ENCODE measurements at places on chromosomes 3 and 15.
A peak's percentile ranks its signal among the peaks of the same experiment; 100 is the strongest.

- no peak overlapping the region for H3K4me3 ChIP-seq
- no peak for DNase-seq
- no peaks in the 10 kb centered on the region for H3K36me3 ChIP-seq
- no peaks in the 10 kb centered on the region for H3K27me3 ChIP-seq
- peaks cover 2% of the 10 kb centered on the region for H3K4me1 ChIP-seq
- H3K27ac ChIP-seq, result no peak overlapping the region
These were observed 81.0 kb downstream of the STXBP5L start for GRCh38 chr3:120988994-120989393.

- no peak overlapping the region for H3K4me3 ChIP-seq
- H3K36me3 ChIP-seq, result no peaks in the 10 kb centered on the region
- DNase-seq, result peak; percentile 54
- H3K27ac ChIP-seq, result no peak overlapping the region
- peaks cover 11% of the 10 kb centered on the region for H3K4me1 ChIP-seq
These were observed 8.6 kb upstream of the SST start for GRCh38 chr3:187678726-187679268.

GRCh38 chr3:125033135-125033534 is 22.7 kb downstream of the HEG1 start:
- peak overlapping the region; percentile 57 for H3K27ac ChIP-seq
- DNase-seq, result no peak
- no peak overlapping the region for H3K4me3 ChIP-seq

- H3K27me3 ChIP-seq, result peaks cover 49% of the 10 kb centered on the region
- H3K4me1 ChIP-seq, result peaks cover 12% of the 10 kb centered on the region
- DNase-seq, result no peak
- no peaks in the 10 kb centered on the region for H3K36me3 ChIP-seq
- no peak overlapping the region for H3K4me3 ChIP-seq
- H3K27ac ChIP-seq, result no peak overlapping the region
These were observed 7.0 kb downstream of the GPR160 start for GRCh38 chr3:170044795-170045244.

GRCh38 chr15:38541026-38541425 is 23.6 kb downstream of the RASGRP1 start:
- H3K27ac ChIP-seq, result no peak overlapping the region
- no peaks in the 10 kb centered on the region for H3K4me1 ChIP-seq
- H3K27me3 ChIP-seq, result no peaks in the 10 kb centered on the region
- no peak for DNase-seq
- H3K4me3 ChIP-seq, result no peak overlapping the region
- H3K36me3 ChIP-seq, result no peaks in the 10 kb centered on the region

GRCh38 chr3:126540342-126540849 is 16.4 kb downstream of the CHST13 start:
- H3K4me3 ChIP-seq, result no peak overlapping the region
- H3K27ac ChIP-seq, result no peak overlapping the region
- no peaks in the 10 kb centered on the region for H3K36me3 ChIP-seq
- H3K27me3 ChIP-seq, result peaks cover 12% of the 10 kb centered on the region
- H3K4me1 ChIP-seq, result peaks cover 13% of the 10 kb centered on the region

DNA sequence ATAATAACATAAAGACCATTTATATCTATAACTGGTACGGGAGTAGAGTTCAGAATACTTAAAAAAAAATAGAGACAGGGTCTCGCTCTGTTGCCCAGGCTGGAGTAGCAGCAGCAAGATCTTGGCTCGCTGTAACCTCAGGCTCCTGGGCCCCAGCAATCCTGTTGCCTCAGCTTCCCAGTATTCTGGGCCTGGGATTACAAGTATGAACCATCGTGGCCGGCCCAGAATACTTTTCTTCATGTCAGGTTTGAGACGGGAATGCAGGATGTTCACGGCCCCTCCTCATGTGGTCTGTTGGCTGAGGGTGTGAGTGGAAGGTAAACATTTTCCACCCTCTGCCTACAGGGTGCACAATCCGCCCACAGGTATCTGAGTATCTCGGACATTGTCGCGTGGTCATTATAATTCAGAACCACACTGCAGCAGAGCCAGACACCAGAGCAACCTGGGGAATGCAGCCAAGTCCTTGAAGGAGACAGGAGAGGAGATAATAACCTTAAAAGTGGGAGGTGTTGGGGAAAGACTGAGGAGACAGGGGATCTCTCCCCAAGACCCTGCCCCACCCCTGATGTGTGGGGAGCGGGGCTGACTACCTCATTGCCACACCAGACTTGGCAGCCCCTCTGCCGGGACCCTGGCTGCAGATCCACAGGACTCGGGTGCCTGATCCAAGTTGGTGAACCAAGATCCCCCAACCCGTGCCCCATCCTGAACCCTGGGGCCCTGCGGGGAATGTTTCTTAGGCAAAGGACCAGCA is 106.8 kb downstream of the ADCY5 start:
- no peaks in the 10 kb centered on the region for H3K36me3 ChIP-seq
- H3K27me3 ChIP-seq, result peaks cover 20% of the 10 kb centered on the region
- peaks cover 62% of the 10 kb centered on the region for H3K4me1 ChIP-seq
- no peak overlapping the region for H3K27ac ChIP-seq

GRCh38 chr15:45391746-45392583 is 13.6 kb upstream of the GATM start:
- no peak overlapping the region for H3K4me3 ChIP-seq
- peaks cover 3% of the 10 kb centered on the region for H3K4me1 ChIP-seq
- peaks cover 97% of the 10 kb centered on the region for H3K27me3 ChIP-seq
- no peaks in the 10 kb centered on the region for H3K36me3 ChIP-seq
- no peak overlapping the region for H3K27ac ChIP-seq

- H3K36me3 ChIP-seq, result no peaks in the 10 kb centered on the region
- H3K27me3 ChIP-seq, result peaks cover 7% of the 10 kb centered on the region
- peaks cover 42% of the 10 kb centered on the region for H3K4me1 ChIP-seq
- H3K27ac ChIP-seq, result no peak overlapping the region
- no peak for DNase-seq
- no peak overlapping the region for H3K4me3 ChIP-seq
These were observed 198.4 kb downstream of the WNT5A start for GRCh38 chr3:55288657-55289056.

DNA sequence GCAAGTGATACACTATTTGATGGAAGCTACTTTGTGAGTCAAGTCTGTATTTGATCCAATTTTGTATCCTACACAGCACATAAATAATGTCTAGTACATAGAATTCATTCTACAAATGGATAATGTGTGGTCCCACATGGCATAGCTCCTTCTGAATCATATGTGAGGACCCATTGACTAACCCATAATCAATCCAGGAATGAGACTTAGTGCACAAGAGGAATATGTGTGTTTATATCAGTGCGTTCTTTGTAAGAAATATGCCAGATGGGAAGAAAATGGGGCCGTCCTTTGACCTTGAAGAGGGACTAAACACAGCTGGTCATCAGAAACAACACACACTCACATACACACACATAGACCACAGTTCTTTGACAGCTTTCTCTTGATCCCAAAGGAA is 282.7 kb upstream of the SEMA6D start:
- DNase-seq, result no peak
- no peak overlapping the region for H3K27ac ChIP-seq
- H3K36me3 ChIP-seq, result no peaks in the 10 kb centered on the region
- H3K4me3 ChIP-seq, result no peak overlapping the region

DNA sequence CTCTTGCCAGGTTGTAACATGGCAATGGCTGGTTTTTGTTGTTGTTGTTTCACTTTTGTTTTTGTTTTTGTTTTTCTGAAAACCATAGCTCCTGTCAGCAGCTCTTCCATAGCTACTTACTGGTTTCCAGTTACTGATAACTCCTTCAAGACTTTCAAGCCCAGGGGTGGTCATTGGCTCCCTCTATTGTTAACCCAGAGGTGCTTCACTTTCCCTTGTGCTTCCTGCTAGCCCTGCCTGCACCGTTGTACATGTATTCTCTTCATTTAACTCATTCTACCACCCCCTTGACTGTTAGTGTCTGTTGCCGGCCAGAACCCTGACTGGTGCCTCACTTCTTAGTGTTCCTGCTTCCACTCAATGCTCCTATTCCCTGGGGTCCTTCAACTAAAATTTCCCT is 4.2 kb upstream of the TRAT1 start:
- no peak overlapping the region for H3K4me3 ChIP-seq
- H3K27me3 ChIP-seq, result no peaks in the 10 kb centered on the region
- no peaks in the 10 kb centered on the region for H3K36me3 ChIP-seq

DNA sequence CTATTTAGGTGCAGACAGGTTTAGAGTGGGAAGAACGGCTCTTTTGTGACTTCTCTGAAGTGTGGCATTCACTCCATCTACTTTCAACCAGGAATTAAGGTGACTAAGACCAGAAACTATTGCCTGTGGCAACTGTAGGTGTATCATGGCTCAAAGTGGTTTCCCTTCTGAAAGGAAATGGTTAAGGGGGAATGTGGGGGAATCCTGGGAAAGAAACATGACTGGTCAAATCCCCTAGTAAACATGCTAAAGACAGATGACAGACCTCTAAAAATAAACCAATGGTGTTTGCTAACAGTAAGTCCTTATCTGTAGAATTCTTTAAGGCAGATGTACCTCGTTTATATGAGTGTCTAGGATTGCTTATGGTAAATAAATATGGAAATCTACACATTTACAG is 56.9 kb downstream of the MEGF11 start:
- no peak for DNase-seq
- H3K4me3 ChIP-seq, result no peak overlapping the region
- H3K4me1 ChIP-seq, result no peaks in the 10 kb centered on the region
- peak overlapping the region; percentile 9 for H3K27ac ChIP-seq

DNA sequence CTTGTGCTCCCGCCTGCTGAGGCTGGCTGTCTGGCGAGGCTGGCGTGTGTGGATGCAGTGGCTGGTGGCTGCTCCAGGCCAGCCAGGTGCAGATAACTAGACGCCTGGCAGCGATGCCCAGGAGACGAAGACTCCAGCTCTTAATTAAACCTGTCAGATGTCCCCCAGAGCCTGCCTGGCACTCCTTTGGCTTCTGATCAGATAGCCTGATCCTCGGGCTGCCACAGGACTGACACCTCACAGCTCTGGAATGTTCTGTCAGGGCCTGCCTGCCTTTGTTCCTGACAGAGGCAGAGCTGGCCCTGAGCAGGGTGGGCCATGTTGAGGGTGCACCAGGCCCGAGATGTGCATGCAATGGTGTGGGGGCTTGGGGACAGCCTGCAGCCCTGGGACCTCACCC is 36.5 kb downstream of the PLXNA1 start:
- no peak overlapping the region for H3K4me3 ChIP-seq
- no peaks in the 10 kb centered on the region for H3K27me3 ChIP-seq
- peaks cover 5% of the 10 kb centered on the region for H3K36me3 ChIP-seq
- DNase-seq, result no peak
- H3K4me1 ChIP-seq, result peaks cover 6% of the 10 kb centered on the region

Data from nephron progenitor cell (in vitro differentiated cells).